ENCODE measurements at places on chromosomes 4 and X.

DNA sequence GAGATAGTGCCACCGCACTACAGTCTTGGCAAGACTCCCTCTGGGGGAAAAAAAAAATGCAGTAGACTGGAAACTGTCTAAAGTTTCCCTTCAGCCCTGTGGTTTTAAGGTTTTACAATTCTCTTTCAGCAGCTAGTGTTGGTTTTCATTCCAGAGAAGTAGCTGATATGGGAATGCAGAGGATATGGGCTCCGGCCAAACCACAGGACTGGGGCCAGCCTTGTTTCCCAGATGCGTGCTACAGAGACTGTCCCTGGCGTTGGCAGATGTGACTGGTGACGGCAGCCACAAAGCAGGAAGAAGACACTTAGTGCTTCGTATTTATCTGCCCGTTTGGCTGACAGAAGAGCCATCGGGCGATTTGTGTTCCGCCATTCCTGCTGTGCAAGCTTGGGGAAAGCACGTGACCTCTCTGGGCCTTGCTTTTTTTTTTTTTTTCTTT is 43.2 kb downstream of the ZBTB49 start:
- DNase-seq: no peak

DNA sequence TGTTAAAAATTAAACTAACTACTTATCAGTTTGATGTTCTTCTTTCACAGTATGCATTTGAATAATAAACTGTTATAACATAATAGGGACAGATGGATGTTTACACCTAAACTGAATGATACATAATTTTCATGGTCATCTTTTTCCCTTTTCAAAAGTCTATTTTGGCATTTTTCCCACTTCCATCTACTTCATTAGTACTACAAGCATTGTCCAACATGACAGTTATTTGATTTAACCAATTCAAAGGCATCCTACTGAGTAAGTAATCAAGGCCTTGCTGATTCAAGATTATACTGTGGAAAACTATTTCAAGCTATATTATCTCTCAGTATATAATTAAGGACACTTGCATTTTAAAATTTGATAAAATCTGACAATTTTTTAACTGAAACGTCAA is 212.9 kb downstream of the FAT4 start:
- no peak for DNase-seq

- DNase-seq: no peak
Measured at GRCh38 chr4:174996079-174996478, 77.9 kb downstream of the ADAM29 start.

GRCh38 chr4:158613046-158613445 is 58.6 kb downstream of the C4orf46 start:
- no peak for DNase-seq

- DNase-seq: no peak
Measured at GRCh38 chrX:9151772-9152307, 117.9 kb upstream of the FAM9B start.

Data from HepG2 (cell line).